Inflammatory macrophage (primary cell): ENCODE measurements at places on chromosomes 7 and 10.
A peak's percentile ranks its signal among the peaks of the same experiment; 100 is the strongest.

DNA sequence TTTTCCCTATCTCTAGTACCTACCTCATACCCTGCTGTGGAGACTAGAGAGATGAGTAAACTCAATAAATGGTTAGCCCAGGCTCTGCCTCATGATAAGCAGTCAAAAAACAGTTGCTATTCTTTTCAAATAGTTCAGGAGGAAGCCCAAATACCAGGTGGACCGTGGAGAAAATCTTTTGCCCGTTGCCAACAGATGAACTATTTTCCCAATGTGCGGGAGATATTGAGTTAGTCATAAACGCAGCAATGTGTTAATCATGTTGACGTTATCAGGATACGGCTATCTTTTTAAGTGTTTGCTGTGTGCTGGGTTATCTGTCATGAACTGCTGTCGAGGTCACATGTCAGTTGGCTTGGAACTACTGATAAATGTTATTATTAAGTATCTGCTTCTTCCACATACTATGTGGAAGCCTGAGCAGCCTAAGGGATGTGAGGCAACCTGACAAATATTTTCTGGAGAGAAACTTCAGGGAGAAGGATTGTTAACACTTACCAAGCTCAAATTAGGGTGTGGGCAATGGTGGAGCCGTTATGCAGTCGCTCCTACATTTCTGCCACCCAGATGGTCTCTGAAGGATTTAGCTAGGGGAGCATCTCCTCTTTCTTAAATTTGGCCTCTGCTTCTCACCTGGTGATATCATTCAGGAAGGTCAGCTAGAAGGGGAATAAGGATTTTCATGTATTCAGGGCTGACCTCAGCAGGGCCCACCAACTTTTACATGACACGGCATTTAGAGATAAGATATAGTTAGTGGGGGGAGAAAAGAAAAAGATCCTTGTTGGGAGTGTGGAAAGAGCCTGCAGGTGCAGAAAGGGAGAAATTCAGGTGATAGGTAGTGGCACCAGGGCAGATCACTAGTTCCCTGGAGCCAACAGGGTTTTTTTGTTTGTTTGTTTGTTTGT, 33.5 kb upstream of the SLC26A3 start:
- DNase-seq: no peak

GRCh38 chr7:105346138-105346537, 42.6 kb downstream of the SRPK2 start:
- DNase-seq: no peak

DNA sequence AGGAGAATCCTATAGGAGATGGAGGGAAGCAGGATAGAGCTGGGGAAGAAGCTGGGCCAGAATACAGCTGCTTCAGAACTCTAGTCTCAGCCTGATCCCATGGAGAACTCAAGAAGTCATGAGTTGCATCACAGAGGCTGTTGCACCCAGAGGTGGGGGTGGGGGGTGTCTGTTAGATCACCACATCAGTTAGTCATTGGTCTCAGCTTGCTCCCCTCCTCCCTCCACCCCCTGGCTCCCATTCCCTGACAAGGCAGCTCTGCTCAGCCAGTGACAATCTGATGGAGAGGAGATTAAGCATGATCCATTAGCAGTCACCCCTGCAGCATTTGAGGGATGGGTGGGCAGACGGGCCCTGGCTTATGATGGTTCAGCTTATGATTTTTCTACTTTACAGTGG, 58.4 kb upstream of the FGL2 start:
- peak; percentile 21 for DNase-seq

- DNase-seq: no peak
These were observed 113.9 kb upstream of the PFKP start for GRCh38 chr10:2953495-2953894.

GRCh38 chr7:116271963-116272886, 61.9 kb downstream of the TES start:
- DNase-seq: no peak

GRCh38 chr10:123999261-123999660, 94.1 kb downstream of the CHST15 start:
- no peak for DNase-seq

DNA sequence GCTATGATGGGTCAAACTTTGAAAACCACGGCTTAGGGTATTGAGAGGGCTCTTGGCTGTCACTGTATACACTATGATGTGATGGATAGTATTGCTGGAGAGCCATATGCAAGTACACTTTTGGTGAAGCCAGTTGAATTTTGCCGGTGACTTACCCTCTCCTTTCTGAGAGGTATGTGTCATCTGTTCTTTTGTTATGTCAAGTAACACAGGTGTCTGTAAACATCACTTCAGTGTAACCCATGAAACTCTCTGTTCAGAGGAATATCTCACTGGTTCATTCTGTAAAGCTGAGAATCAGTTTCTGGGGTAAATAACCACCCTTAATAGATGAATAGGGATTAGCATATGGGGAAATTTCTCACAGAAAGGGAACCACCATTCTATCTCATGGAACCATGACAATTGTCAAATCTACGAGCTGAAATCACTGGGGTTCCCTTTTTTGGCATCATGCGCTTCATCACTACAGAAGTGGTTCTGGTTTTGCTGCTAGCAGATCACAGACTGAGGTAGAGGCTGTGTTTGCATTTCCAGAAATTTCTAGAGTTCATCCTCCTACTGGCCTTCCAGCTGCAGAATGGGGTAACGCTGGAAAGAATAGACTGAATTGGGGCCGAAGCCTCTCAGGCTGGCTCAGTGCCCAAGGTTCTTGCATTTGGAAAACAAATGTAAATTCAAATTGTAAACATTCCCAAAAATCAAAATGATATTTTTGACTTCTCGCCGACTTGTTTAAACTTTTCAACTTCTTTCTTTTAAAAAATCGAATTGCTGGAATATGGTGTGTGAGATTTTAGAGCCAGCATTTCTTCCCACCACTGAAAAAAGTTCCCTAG, 83.3 kb upstream of the CREB5 start:
- peak; percentile 50 for DNase-seq

- peak; percentile 78 for DNase-seq
These were observed 17.2 kb upstream of the GIMAP8 start for GRCh38 chr7:150432915-150433892.

DNA sequence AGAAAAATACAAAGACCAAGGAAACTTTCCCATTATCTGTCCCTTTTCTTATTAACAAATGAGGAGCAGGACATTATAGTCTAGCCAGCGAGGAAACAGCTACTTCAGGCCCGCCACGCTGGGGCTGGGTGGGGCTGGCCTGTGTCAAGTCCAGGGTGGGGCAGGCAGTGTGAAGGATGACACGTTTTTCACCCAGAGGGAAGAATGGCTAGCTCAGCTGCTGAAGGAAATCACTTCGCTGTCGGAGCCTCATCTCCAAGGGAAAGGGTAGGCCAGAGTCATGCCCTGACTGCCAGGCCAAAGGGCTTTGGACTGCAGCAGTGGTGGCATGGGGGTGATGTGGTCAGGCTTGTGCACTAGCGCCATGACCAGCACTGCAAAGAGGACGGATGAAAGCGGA, 24.4 kb downstream of the COL13A1 start:
- no peak for DNase-seq

- DNase-seq: no peak
These were observed 8.5 kb upstream of the HK1 start for GRCh38 chr10:69269761-69270160.
